ELF-1 (cell line): ENCODE measurements at places on chromosomes 3 and 15.

- DNase-seq, result peak; percentile 66
These were observed 740 bp upstream of the ZBTB47 start for GRCh38 chr3:42652611-42653302.

DNA sequence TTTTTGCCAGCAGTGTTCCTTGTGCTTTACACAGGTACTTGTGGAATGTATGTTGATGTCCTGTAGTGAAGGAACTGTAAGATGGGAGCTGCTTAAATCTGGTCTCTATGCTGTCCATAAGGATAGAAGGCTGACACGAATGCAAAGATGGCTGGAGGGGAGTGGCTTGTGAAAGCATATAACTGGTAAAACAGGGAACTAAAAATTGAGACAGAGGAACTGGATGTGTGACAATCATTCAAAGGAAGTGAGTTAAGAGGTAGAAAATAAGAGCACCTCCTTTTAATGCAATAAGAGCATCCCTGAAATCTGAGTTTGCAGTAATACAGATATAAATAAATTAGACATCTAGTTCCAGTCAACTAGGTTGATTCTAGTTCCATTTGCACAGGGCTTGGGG lies 35.2 kb downstream of the RNF13 start:
- no peak for DNase-seq

GRCh38 chr3:146382386-146382785 lies 87.0 kb downstream of the PLSCR2 start:
- no peak for DNase-seq

DNA sequence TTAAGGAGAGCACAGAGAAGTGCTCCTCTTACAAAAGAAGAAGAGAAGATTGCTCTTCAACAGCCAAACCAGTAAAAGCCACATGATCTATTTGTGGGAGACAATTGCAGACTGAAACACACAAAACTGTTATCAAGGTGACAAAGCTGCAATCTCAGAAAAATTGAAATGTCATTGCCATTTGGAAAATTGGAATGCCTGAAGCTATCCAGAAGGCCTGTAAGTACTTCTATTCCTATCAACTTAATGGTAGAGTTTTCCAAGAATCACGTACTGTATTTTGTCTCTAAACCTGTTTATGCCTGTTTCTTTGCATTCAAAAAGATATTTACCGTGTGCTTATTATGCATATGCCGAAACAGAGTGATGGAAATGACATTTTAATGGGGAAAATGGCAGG lies 204.7 kb downstream of the GREM1 start:
- no peak for DNase-seq

DNA sequence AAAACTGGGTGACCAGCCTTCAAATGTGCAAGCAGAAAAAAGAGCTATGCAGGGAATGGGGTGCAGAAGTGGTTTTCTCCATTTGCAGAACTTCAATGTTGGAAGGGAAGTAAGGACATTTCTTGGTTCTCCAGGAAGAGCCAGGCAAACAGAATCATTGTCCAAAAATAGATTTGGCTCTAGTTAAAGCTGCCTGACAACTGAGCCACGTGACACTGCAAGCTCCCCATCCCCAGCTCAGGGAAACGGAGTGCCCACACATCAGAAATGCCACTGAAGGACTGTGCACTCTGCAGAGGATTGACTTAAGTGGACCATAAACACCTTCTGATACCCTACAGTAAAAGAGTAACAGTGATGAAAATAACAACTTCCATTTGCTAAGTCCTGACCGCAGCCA lies 195.6 kb upstream of the NSMCE3 start:
- DNase-seq, result no peak

DNA sequence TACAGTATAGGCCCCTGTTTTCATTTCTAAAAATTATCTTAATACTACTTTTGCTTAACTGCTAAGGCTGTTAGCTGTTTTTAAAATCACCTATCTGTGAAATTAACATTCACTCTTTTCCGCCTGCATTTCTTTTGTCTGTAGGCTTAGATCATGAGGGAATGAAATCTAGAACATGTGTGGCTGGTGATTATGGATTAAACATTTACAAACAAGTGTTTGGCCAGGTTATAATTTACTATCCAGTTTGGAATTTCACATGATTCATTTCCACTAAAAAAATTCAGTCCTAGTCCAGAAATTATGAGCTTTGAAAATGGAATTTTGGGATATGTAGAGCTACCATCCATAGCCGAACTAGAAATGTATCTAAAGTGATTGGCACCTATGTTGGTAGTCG lies 39.1 kb downstream of the GOLM2 start:
- no peak for DNase-seq

DNA sequence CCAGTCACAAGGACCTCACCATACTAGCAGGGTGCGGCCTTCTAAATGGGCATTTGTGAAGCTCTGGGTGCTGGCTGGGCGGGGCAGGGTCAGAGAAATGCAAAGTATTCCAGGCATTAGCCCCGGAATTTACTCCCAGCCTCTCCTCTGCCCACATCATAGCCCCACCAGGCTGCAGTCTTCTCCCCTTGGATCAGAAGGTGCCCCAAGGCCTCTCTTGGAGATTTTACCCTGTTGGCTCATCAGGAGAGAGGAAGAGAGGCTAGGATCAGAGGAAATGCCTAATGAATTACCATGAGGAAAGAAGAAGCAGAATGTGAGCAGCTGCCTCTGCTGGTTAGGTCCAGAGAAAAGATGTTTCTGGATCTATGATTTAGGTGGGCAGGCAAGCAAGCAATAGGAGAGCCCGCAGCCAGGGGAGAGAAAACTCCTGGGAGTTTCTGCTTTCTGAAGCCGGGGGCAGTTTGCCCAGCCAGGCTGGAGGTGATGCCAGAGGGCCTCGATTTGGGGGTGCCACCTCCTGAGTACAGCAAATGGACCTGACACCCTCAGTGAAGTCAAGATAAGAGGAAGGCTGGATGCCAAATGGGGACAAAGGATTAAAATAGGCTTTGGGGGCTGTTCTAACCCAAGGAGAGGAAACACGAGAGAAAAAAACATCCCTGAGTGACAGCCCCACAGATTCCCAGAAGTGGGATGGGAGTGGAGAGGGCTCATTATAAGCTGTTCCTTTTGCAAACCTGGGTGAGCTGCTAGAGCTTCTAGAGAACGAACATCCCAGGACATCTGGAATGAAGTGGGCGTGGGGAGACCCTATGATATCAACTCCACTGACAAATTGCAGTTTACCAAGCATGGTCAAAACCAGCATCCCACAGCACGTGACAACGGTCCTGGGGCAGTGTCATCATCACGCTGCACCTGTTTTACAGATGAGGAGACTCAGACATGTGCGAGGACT lies 65.4 kb downstream of the BDH1 start:
- peak; percentile 82 for DNase-seq
